ENCODE measurements at places on chromosomes 3 and 15.

DNA sequence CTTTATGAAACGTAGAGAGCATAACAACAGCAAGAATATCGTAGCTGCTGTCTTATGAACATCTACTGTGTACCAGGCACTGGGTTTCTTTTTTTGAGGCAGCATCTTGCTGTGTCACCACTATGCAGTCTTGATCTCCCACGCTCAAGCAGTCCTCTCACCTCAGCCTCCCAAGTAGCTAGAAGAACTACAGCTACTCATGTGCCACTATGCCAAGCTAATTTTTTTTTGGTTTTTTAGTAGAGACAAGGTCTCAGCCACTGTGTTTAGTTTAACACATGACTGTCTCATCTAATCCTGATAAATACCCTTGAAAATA, 129.9 kb downstream of the VGLL4 start:
- DNase-seq, result no peak

GRCh38 chr3:43093006-43093405, 12.9 kb downstream of the POMGNT2 start:
- DNase-seq, result no peak

- DNase-seq, result no peak
These were observed 116.2 kb upstream of the SLCO3A1 start for GRCh38 chr15:91737151-91737818.

GRCh38 chr3:50575372-50575771, 6.0 kb downstream of the HEMK1 start:
- DNase-seq, result no peak

- DNase-seq, result no peak
These were observed 338.5 kb upstream of the PPP2R3A start for GRCh38 chr3:135627057-135627456.

DNA sequence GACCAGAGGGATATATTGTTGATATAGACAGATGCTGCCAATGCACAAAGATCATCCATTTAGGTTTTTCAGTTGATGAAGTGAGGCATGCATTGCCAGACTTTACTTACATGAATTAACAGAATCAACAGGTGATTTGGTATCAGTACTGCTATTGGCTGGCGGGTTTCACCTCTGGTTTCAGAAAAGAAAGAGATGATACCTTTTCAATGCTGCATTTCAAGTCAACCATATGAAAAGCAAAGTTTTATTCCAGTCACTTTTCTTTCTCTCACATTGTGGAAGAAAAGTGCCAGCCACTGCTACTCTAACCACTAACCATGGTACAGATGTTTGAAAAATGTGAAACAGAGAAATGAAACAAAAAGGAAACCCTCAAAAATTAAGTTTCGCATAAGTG, 289.1 kb downstream of the TIGIT start:
- DNase-seq, result no peak

GRCh38 chr3:117217760-117218316, 508.3 kb downstream of the TUSC7 start:
- DNase-seq, result no peak

DNA sequence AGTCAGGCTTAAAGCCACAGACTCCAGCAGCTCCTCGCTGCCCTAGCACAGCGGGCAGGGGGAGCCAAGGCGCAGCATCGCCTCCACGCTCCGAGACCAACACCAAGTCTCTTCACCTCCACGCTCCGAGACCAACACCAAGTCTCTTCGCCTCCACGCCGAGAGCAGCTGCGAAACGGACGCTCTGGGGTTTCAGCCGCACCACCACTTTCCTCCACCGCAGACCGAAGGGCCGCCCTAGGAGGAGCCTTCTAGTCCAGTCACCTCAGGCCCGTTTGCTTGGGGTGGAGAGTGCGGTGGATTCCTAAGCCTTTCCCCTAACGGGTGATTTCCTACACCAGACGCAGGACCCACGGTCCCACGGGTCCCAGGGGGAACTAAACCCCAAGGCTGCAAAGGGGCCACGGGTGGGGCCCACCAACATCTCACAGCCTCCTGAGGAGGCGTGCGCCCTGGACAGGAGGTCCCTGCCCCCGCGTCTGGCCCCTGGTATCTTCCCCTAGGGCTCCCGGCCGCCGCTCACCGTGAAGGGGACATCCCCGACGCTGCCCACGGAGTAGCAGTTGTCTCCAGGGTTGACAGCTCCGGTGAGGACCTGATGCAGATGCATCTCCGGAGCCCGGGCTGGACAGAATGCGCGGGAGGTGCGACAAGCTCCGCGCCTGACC, 501 bp downstream of the DMXL2 start:
- peak; percentile 5 for DNase-seq
